ENCODE measurements at places on chromosomes 16 and 17.

DNA sequence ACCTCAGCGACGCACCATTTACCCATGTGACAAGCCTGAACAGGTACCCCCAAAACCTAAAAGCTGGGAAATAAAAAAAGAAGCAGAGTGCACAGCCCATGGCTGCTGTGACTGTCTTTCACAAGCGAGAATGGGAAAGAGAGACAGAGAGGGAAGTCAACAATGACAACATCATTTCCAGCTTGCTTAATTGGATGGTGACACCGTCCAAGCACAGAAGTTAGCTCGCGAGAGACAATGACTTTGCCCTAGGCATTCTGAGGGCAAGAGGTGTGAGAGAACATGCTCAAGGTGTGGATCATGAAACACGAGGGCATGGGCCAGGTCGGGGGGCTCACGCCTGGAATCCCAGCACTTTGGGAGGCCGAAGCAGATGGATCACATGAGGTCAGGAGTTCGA lies 19.3 kb upstream of the NSMCE1 start:
- no peak for DNase-seq

GRCh38 chr16:85003725-85004586 lies 7.4 kb downstream of the ZDHHC7 start:
- DNase-seq = no peak

DNA sequence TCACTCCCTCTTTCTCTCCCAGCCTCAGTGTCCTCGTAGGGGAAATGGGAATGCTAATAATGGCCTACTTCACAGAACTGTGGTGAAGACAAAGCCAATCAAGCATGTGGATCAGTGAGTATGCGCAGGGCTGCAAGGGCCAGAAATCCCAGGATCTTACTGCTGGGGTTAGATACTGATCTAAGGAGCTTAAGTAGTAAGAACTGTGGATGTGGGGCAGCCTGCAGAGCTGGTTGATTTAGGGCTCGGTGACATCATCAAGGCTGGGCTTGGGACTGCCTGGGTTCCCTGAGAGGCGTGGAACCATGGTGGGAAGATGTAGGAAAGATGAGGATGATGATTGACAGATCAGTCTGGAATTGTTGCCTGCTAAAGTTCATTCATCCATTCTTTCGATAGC lies 25.6 kb downstream of the GOSR2 start:
- DNase-seq = no peak

DNA sequence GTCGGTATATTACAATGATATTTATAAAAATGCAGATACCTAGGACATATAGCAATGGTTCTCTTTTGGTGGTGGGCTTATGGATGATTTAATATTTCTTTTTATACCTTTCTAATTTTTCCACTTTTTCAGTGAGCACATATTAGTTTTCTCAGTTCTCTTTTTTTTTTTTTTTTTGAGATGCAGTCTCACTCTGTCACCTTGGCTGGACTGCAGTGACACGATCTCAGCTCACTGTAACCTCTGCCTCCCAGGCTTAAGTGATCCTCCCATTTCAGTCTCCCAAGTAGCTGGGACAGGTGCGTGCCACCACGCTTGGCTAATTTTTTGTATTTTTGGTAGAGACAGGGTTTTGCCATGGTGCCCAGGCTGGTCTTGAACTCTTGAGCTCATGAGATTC lies 15.1 kb downstream of the MAP3K14 start:
- DNase-seq = no peak

DNA sequence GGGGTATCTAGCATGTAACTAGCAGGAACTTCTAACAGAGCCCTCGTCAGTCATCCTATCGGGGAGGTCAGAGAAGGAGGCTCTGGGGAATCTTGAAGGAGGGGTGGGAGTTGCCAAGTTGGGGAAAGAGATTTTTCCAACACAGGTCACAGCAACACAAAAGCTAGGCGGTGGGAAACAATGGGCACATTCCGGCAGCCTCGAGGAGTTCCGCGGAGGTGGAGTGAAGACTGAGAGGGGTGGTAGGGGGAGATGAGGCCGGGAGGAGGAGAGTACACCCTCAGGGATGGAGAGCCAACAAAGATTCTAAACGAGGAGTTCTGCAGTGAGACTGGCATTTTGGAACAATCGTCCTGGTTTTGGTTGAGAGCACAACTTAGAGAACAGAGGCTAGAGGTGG lies 13.5 kb upstream of the CALB2 start:
- no peak for DNase-seq

DNA sequence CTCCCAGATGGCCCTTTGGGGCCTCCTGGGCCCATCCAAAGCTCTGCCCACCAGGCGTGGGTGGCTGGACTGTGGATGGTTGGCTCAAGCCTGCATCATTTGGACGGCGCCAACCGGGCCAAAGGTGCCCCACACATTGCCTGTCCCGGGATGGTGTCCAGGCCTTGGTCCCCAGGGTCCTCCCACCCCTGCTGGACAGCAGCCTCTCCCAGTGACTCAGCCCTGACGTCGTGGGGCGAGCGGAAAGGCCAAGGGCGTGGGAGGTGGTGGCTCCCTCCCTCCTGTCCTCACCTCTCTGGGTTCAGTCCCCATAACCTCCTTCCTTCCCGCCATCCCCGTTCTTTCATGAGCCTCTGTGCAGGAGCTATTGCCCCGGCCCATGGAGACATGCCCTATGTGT lies 42.1 kb upstream of the DLX4 start:
- no peak for DNase-seq

DNA sequence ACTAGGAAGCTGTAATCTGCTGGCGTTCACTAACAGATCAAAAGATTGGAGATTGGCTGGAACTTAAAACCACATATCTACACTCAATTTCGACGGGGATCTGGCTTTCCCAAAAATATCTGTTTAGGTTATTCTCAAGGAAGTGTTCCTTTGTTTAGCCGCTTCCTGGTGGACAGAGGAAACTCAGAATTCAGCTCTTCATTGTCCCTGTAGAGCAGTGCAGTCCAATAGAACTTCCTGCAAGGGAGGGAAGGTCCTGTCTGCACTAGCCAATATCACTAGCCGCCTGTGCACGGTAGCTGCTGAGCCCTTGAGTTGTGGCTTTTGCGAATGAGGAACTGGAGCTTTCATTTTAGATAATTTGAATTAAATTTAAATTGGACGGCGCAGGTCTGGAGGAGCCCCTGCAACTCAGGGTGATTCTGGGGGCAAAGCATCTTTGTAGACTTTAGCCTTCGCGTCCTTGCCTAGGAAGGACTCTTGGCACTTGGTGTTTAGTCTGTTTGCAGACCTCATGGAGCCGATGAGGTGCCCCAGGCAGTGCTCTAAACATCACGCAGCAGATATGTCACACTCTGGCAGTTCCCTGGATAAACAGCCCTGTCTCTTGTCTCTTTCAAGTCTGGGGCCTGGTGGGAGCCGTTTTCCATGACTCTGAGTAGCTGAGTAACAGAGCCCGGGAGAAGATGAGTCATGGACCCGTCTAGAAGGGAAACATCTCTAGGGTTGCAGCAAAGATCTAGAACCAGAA lies 122.2 kb downstream of the CCDC182 start:
- no peak for DNase-seq

GRCh38 chr16:68197250-68197649 lies 38.7 kb downstream of the ESRP2 start:
- no peak for DNase-seq

DNA sequence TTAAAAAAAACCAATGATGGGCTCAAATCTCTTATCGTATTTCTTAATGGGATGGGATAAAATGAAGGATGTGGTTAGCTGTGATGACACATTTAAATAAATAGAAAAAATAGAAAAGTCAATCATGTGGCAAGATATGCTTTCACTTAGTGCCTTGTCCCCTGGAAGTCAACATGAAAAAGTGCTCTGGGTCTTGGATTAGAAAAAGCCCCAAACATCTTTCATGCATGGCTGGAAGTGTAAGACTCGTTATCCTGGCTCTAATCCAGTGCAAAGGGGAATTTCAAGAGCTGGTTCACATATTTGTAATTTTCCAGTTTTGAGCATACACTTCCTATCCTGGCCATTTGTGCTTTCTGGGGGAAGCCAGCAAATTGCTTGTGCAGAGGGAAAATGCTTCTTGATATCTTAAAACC lies 160.9 kb downstream of the MAP2K6 start:
- no peak for DNase-seq

GRCh38 chr16:17526956-17527937 lies 56.5 kb upstream of the XYLT1 start:
- no peak for DNase-seq

DNA sequence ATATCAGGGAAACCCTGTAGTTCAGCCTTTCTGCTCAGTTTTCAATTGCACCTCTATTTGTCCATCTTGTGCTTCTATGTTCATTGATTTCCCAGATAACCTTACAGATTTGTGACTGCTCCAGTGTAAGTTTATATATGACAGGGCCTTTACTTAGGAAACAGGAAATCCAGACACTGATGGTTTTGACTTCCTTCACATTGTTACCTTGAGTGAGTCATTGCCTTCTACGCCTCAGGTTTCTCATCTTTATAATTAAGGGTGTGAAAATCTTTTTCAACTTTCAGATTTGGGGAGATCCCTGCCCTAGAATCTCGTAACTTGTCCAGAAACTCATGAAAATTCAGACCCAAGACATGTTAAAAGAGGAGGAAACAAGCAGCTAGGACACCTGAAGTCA lies 342.4 kb upstream of the TBX2 start:
- DNase-seq = no peak

- DNase-seq = no peak
These were observed 4.8 kb downstream of the IL4R start for GRCh38 chr16:27318392-27319256.

GRCh38 chr17:76398523-76399174 lies 14.2 kb downstream of the SPHK1 start:
- DNase-seq = no peak

DNA sequence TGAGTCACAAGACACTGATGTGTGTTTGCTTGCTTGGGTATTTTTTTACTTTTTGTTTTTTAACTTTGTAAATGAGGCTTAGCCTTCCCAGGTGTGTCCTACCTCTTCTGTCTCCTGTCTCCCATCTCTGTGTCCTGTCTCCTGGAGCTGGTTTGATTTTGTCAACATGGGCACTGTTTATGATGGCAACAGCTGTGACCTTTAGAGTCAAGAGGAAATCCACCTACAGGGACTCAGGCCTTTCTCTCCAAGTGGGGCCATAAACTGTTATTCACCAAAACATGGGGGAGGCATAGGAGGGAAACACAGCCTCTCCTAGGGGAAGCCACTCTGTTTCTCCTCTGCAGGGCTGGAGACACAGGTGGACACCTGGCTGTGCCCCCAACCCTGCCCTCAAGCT lies 13.1 kb upstream of the PLCG2 start:
- no peak for DNase-seq

GRCh38 chr16:77723108-77723514 lies 797 bp downstream of the NUDT7 start:
- DNase-seq = no peak

- DNase-seq = no peak
These were observed 25.8 kb downstream of the TRIM16 start for GRCh38 chr17:15658296-15658695.

DNA sequence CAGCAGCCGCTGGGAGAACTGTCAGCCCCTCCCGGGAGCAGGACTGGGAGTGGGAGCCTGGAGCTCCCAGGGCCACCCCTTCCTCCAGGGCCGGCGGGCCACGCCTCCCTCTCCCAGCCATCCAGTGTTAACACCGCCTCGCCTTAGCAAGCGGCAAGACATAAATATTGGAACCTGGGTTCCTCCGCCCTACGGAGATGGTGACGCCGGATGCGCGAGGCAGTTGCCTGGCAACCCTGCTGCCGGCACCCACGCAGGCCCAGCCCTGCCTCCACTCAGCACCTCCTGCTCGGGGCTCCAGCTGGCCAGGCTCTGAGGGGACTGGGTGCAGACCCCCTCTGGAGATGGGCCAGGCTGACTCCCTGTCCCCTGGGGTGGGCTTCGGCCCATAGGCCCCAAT lies 27.4 kb upstream of the CACNA1H start:
- DNase-seq = peak; percentile 81

GRCh38 chr16:72884573-72884972 lies 163.4 kb downstream of the ZFHX3 start:
- no peak for DNase-seq
